Activated CD8-positive, alpha-beta memory T cell treated with anti-CD3 and anti-CD28 coated beads, Interleukin-2, amount 50 U/mL, for 4 hours (primary cell): ENCODE measurements at places on chromosomes 2 and 18.

GRCh38 chr2:203908797-203909185 lies 27.8 kb upstream of the ICOS start:
- DNase-seq: no peak

DNA sequence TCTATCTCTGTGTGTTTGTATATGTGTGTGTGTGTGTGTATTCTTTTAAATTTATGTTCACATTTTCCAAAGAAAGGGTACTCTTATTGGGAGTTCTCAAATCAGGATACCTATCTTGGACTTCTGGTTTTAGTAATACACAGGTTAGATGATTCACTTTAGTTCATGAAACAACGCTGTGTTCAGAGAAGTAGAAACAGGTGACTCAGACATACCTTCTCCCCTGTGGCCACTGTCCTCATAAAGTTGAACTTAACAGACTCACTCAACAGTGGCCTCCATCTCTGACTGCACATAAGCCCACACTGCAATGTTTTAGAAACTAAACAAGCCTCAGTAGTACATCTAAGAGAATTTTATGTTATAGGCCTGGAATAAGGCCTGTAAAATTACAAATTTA lies 566.6 kb upstream of the VRK2 start:
- DNase-seq: no peak

DNA sequence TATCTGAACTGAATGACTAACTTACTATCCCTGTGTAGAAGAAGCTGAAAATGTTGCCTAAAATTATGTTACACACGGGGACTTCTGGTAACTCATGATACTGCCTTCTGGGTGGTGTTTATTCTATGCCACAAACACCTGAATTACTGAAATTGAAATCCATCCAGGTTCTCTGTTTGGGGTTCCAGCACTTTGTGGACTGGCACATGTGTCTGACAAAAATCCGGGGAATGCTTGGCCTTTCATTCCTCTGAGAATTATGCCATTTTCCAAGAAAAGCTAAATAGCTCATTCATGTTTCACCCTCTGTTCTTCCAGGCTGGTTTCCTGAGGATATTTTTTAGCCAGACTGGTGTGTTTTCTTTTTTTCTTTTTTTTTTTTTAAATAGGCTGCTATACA lies 59.5 kb upstream of the POU3F3 start:
- no peak for DNase-seq

GRCh38 chr18:13710414-13710831 lies 15.9 kb downstream of the FAM210A start:
- no peak for DNase-seq

GRCh38 chr2:54183972-54184371 lies 68.6 kb downstream of the ACYP2 start:
- no peak for DNase-seq

- no peak for DNase-seq
Observed at GRCh38 chr18:33750366-33750765, 172.3 kb downstream of the ASXL3 start.

DNA sequence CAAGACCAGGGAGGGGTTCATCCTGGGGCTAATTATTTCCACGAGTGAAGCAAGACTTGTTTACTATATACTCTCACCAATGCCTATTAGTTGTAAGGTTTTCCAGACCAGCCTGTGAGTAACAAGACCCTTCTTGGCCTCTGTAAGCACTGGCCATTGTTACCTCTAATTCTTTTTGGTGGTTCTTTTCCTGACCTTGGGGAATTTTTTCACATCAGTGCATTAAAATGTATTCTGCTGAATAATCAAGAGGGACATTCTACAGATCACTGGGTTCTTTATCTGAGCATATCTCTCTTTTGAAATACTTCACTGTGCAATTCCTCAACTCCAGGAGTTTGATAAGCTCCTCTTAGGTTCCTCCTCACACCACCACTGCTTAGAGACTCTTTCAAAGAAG lies 909.9 kb upstream of the ACVR2A start:
- DNase-seq: no peak

- no peak for DNase-seq
Observed at GRCh38 chr2:133334923-133335322, 233.3 kb downstream of the NCKAP5 start.

GRCh38 chr2:215028231-215028630 lies 110.2 kb downstream of the ABCA12 start:
- no peak for DNase-seq

DNA sequence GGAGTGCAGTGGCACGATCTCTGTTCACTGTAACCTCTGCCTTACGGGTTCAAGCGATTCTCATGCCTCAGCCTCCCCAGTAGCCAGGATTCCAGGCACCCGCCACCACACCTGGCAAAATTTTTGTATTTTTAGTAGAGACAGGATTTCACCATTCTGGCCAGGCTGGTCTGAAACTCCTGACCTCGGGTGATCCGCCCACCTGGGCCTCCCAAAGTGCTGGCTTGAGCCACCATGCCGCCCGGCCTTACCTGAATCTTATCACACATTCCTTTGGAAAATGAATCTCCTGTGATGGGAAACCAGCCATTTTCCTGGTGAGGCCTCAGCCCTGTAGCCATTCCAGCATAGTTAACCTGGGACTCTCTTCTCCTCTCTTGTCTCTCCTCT lies 57.8 kb downstream of the HPCAL1 start:
- DNase-seq: no peak

GRCh38 chr18:24443870-24444269 lies 16.6 kb upstream of the HRH4 start:
- DNase-seq: no peak
